Esophagus muscularis mucosa (tissue), 4 donors: ENCODE measurements at places on chromosomes 2 and 18.

DNA sequence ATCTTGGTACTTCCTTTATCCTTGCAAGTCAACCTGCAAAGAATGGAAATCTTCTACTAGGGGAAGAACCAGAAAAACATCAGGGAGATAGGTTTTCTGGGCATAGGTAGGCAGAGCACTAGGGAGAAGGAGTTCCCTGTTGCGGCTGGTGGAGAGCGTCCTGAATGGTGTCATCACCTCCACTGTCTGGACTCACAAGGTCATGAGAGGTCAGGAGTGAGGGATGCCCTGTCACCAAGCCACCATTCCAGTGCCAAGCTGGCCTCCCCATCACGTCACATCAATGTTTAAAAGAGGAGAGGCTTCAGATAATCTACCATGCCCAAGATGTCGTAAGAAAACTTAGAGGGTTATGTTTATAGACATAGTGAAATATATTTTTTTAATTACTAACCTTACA, 72.1 kb downstream of the BCL2 start:
- no peaks in the 10 kb centered on the region for H3K4me1 ChIP-seq
- peak overlapping the region; percentile 13 for H3K27ac ChIP-seq
- DNase-seq: peak; percentile 82

DNA sequence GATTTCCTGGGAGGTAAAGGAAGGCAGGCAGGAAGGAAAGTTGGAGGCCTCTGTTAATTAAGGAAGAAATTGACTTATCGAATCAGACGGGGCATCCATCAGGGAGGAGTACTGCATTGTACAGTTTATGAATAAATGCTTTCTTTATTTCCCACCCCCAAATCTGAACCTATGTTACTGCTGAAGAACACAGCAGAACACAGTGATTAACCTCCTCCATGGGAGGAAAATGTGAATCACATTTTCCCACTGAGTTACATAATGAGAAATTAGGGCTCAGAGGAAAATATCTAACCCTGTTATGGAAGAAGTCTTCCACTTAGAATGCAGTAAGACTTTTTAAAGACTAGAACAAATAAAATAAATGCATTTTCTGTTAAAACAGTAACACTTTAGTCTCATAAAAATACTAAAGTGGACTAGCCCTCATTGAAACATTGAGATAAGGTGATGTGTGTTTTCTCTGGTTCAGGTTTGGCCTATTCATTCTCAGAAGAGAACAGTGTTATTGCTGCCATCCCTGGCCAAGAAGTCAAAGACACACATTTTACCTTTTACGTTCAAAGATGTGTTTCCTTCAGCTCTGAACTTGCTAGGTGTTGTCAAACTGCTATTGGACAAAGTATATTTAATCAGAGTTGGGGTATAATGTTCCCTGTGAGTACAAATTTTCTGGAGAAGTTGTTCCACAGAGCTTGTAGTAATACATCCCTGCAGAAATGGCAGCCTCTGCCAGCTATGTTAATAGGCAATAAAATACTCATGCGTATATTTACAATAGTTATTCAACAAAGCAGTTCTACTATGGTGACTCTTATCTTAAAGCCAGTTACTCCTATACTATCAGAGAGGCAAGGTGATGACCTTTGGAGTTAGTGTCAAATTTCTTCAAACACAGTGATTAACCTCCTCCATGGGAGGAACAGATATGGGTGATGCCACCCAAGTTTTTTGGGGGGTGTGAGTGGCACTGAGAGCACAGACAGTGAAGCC, 11.1 kb downstream of the DNAH6 start:
- no peak overlapping the region for H3K4me3 ChIP-seq
- DNase-seq: no peak
- no peak overlapping the region for H3K27ac ChIP-seq
- H3K4me1 ChIP-seq: no peaks in the 10 kb centered on the region
- no peaks in the 10 kb centered on the region for H3K27me3 ChIP-seq

DNA sequence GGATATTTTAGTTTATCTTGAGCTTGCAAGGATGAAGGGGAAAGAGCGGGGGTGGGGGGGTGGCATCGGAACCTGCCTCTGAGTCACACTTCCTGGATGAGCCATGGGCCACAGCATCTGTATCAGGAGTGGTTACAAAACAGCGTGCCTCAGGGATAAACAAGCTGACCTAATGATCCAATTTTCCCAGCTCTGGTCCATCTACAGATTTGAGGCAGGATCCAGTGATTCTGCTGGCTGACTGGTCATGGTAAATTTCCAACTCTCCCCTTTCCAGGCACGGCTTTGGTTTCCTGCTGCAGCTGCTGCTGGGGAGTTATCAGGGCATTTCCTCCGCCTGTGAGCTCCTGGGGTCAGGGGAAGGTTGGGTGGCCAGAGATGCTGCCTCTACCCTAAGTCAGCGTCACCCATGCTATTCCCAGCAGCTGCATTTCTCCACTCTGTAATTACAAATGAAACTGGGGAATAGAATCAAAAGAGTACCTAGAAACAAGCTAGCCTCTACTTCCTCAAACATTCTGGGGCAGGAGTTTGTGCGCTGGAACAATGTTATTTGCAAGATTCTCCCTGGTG, 4.7 kb upstream of the HPCAL1 start:
- DNase-seq: no peak
- no peak overlapping the region for H3K4me3 ChIP-seq
- peaks cover 6% of the 10 kb centered on the region for H3K4me1 ChIP-seq
- H3K36me3 ChIP-seq: no peaks in the 10 kb centered on the region
- H3K27me3 ChIP-seq: no peaks in the 10 kb centered on the region

- DNase-seq: peak; percentile 80
- H3K27me3 ChIP-seq: no peaks in the 10 kb centered on the region
- H3K4me3 ChIP-seq: no peak overlapping the region
Observed at GRCh38 chr18:13613591-13614501, 112.5 kb downstream of the FAM210A start.

DNA sequence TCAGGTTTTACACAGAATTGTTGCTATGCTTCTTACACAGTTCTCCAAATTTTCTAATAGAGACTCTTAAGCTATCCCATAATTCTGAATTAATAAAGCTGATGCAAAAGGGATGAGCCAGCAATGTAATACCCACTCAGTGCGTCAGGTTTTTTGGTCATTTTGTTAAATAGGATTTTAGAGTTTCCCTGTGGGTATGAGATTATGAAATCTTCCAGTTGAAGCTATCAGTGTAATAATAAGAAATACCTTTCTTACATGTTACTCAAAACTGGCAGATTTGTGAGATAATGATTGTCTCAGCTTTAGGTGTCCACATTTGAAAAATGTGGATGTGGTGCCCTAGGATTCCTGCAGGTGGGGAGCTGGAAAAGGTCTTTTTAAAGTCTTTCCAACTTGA, 44.5 kb downstream of the SOCS6 start:
- no peak for DNase-seq
- H3K27ac ChIP-seq: no peak overlapping the region
- H3K4me1 ChIP-seq: no peaks in the 10 kb centered on the region
- H3K27me3 ChIP-seq: no peaks in the 10 kb centered on the region

DNA sequence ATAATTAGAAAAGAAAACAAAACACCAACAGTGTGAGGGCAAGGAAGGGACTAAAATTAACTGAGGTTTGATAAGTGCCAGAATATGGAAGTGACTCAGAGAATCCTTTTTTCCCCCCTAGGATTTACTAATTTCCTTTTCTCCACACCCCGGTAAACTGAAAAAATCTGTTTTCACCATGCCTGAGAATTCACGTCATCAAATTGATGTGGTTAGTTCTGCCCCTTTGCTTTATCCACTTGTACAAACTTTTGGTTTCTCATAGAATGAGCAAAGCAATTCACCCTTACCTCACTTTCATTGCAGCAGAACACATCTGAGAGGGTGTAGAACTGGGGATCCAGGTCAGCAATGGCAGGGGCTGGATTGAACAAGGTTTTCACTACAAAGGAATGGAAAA, 57.8 kb downstream of the RBKS start:
- no peak overlapping the region for H3K4me3 ChIP-seq
- no peak for DNase-seq
- no peaks in the 10 kb centered on the region for H3K4me1 ChIP-seq
- H3K27ac ChIP-seq: no peak overlapping the region
- no peaks in the 10 kb centered on the region for H3K36me3 ChIP-seq

GRCh38 chr18:48877941-48878340, 72.8 kb downstream of the SMAD7 start:
- H3K27me3 ChIP-seq: no peaks in the 10 kb centered on the region
- no peak for DNase-seq
- no peak overlapping the region for H3K27ac ChIP-seq
- H3K4me3 ChIP-seq: no peak overlapping the region

GRCh38 chr2:62478093-62478580, 27.9 kb downstream of the TMEM17 start:
- no peak for DNase-seq
- peak overlapping the region; percentile 49 for H3K27ac ChIP-seq
- H3K4me3 ChIP-seq: no peak overlapping the region
- peaks cover 44% of the 10 kb centered on the region for H3K4me1 ChIP-seq
- no peaks in the 10 kb centered on the region for H3K36me3 ChIP-seq

GRCh38 chr18:61980355-61980754, 87.5 kb upstream of the RNF152 start:
- H3K4me3 ChIP-seq: no peak overlapping the region
- DNase-seq: peak; percentile 17
- H3K27me3 ChIP-seq: no peaks in the 10 kb centered on the region
- H3K36me3 ChIP-seq: no peaks in the 10 kb centered on the region
- no peaks in the 10 kb centered on the region for H3K4me1 ChIP-seq

DNA sequence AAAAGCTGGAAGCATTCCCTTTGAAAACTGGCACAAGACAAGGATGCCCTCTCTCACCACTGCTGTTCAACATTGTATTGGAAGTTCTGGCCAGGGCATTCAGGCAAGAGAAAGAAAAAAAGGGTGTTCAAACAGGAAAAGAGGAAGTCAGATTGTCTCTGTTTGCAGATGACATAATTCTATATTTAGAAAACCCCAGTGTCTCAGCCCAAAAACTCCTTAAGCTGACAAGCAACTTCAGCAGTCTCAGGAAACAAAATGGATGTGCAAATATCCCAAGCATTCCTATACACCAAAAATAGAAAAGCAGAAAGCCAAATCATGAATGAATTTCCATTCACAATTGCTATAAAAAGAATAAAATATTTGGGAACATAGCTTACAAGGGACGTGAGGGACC, 11.1 kb downstream of the SLC8A1 start:
- H3K27me3 ChIP-seq: no peaks in the 10 kb centered on the region
- peaks cover 47% of the 10 kb centered on the region for H3K4me1 ChIP-seq
- no peak for DNase-seq
- H3K4me3 ChIP-seq: no peak overlapping the region

- no peaks in the 10 kb centered on the region for H3K36me3 ChIP-seq
- DNase-seq: no peak
- H3K27me3 ChIP-seq: peaks cover 88% of the 10 kb centered on the region
- no peak overlapping the region for H3K27ac ChIP-seq
- H3K4me3 ChIP-seq: no peak overlapping the region
Observed at GRCh38 chr18:57426187-57426586, 9.0 kb upstream of the ONECUT2 start.

- no peak overlapping the region for H3K27ac ChIP-seq
- H3K27me3 ChIP-seq: no peaks in the 10 kb centered on the region
- H3K4me3 ChIP-seq: no peak overlapping the region
- H3K4me1 ChIP-seq: peaks cover 5% of the 10 kb centered on the region
Observed at GRCh38 chr2:195533771-195534642, 123.0 kb upstream of the SLC39A10 start.

DNA sequence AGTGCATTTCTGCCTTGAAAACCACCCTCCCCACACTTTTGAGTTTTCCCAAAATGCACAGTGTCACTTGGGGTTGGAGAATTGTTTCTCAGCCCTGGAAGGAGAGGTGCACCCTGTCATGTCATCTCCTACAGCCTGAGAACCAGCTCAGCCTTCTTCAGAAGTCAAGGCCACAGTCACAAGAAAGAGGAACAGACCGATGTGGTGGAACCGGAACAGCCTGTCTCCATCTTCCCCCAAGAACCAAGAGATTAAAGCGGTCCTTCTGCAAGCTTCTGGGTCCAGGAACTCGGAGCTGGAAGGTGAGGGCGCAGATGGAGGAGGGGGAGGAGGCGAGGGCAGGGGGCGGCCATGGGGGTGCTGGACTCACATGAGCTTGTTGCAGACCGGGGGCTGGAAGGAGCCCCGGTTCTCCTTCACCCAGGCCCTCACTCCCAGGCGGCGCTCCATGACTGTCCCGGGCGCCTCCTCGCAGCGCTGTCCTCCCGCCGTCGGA, 248 bp downstream of the HAAO start:
- H3K4me1 ChIP-seq: peaks cover 46% of the 10 kb centered on the region
- no peaks in the 10 kb centered on the region for H3K36me3 ChIP-seq
- no peaks in the 10 kb centered on the region for H3K27me3 ChIP-seq
- peak overlapping the region; percentile 68 for H3K4me3 ChIP-seq
- peak overlapping the region; percentile 91 for H3K27ac ChIP-seq

- H3K27me3 ChIP-seq: no peaks in the 10 kb centered on the region
- peak within 1 kb of the TSS; percentile 90 for H3K27ac ChIP-seq
- peaks cover 41% of the 10 kb centered on the region for H3K4me1 ChIP-seq
- DNase-seq: peak; percentile 94
Observed at GRCh38 chr2:235493775-235494715, at the start of gene AGAP1. TSS of gene AGAP1 (plus strand) at chr2:235494043.

- H3K4me1 ChIP-seq: peaks cover 22% of the 10 kb centered on the region
- no peaks in the 10 kb centered on the region for H3K27me3 ChIP-seq
- no peak for DNase-seq
- peak overlapping the region; percentile 33 for H3K27ac ChIP-seq
Observed at GRCh38 chr18:79485788-79486355, 90.1 kb downstream of the NFATC1 start.

DNA sequence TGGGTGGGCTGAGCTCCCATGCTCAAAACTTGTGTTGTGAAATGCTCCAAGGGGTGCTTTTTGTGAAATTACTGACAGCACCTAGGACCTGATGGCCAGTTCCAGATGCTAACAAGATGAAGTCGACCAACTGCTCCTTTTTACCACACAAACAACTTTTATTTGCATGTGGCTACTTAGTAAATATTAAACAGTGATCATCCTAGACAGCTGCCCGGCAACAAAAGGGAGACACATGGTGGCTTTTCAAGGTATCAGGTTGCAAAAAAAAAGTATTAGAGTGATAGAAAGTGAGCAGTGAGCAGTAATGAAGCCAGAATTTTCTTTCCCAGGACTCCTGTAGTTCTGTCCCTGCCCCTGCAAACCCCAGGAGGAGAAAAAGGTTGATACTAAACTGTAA, 118.5 kb downstream of the RPIA start:
- H3K36me3 ChIP-seq: no peaks in the 10 kb centered on the region
- H3K27me3 ChIP-seq: peaks cover 19% of the 10 kb centered on the region
- DNase-seq: peak; percentile 72
- no peak overlapping the region for H3K4me3 ChIP-seq
- H3K4me1 ChIP-seq: no peaks in the 10 kb centered on the region

DNA sequence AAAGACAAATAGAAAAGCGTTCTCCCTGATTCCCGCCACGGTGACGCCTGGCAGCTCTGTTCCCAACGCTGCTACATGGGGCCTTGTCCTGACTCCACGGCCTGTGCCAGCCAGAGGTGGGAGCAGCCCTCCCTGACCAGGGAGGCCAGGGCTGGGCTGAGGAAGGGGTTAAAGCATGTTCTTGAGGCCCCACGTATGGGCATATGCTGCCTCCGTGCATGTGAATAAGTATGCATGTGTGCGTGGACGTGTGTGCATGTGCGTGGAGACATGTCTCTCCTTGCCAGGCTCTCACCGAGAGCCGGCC, 1.6 kb upstream of the SNED1 start:
- peaks cover 9% of the 10 kb centered on the region for H3K36me3 ChIP-seq
- no peak overlapping the region for H3K4me3 ChIP-seq
- peaks cover 60% of the 10 kb centered on the region for H3K4me1 ChIP-seq
- H3K27ac ChIP-seq: no peak overlapping the region
- no peaks in the 10 kb centered on the region for H3K27me3 ChIP-seq
